NCI-H2081 treated with DMSO at 0.1 percent for 48 hours (cell line): ENCODE measurements at places on chromosomes 7 and 10.

DNA sequence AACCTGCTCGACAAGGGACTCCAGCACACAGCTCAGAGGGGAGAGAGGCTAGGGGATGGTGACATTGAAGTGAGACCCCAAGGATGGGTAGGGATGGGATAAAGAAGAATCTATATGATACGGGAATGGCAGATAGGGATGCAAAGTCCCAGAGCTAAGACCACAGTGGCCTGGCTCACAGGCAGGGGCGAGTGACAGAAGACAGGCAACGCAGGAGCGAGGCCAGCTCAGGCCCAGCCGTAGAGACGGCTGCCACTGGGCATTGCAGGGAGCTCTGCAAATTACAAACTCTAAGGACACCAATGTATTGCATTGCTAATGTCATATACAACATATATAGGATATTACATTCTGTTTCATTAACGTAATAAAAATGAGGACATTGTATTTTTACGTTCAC is 131.4 kb downstream of the TCERG1L start:
- DNase-seq = no peak

DNA sequence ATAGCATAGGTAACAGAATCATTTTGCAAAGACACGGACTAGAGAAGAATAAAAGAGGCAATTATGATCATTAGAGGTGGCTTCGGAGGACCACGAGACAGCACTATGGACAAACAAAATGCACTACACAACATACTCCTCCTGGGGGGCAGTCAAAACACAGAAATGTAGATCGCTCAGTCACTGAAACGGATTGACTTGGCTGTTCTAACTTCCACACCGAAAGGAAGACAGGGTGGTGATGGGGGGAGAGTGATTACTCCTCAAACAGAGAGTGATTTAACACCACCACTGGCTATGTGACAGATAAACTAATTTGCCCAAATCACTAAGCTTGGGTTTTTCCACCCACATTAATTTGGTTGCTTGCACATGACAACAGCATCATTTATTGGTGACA is 14.1 kb upstream of the PPA1 start:
- no peak for DNase-seq

DNA sequence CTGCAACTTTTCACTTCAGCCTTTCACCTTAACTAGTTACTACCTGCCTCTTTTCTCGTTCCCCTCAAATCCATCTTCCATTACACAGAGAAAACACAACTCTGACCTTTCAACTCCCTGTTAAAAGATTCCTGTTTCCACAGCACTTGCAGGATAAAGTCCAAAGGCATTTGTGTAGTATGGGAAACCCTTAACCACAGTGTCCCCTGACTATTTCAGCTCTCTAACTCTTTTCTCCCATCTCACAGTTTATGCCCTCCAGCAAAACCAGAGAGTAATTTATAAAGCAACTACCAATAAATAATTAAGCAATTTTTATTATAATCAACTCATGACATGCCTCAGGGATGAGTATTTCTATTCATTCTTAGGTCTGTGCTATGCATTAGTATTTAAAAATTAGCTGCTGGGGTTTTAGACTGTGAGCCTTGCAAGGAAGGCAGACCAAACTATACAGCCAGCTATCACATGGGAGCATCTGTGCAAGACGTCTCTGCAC is 51.0 kb downstream of the COL1A2 start:
- no peak for DNase-seq

- no peak for DNase-seq
These were observed 81.8 kb upstream of the CAV2 start for GRCh38 chr7:116417593-116418345.

GRCh38 chr7:49158321-49158720 is 234.0 kb downstream of the CDC14C start:
- DNase-seq = no peak

- no peak for DNase-seq
These were observed 1.9 kb downstream of the BUD31 start for GRCh38 chr7:99410635-99411034.

- no peak for DNase-seq
These were observed 105.4 kb upstream of the RHOBTB1 start for GRCh38 chr10:61049386-61049785.

- DNase-seq = no peak
These were observed 154.8 kb upstream of the PRSS58 start for GRCh38 chr7:142412551-142413193.

GRCh38 chr10:75431180-75432111 is at the start of gene LRMDA:
Gene LRMDA (plus strand): TSS chr10:75431624.
- DNase-seq = no peak

DNA sequence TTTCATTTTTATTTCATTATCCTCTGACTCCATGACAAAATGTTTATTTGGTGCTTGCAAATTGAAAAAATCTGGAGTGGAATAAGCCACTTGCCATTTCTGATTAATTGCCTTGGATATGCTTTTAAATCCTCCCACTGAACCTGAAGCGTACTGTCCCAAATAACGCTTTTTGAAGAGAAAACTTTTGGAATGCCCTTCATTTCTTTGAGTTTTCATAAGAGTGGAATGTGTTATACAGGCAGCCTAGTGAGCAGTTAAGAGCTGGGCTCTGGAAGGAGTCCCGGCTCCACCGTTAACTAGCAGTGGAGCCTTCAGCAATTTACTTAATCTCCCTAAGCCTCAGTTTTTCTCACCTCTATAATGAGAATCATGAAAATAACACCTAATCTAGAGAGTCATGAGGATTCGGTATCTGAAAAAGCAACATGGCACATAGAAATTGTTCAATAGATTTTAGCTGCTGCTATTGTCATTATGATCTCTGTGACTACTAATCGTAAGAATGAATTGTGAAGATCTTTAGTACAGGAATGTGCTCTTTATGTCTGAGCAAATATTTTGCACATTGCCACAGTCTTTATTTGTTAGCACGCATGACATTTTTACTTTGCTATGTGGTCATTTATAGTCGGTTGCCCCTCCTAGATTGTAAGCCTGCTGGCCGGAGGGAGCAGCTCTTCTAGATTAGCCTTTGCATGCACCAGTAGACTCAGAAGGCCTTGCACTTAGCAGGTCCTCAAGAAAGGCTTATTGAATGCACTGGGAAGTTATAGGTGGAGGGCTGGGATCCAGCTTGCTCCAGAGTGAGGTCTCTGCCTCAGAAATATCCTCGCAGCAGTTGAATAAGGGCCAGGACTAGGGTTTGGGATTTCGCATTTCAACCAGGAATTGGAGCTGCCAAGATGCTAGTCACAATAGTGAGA is 59.4 kb downstream of the PLCE1 start:
- no peak for DNase-seq

DNA sequence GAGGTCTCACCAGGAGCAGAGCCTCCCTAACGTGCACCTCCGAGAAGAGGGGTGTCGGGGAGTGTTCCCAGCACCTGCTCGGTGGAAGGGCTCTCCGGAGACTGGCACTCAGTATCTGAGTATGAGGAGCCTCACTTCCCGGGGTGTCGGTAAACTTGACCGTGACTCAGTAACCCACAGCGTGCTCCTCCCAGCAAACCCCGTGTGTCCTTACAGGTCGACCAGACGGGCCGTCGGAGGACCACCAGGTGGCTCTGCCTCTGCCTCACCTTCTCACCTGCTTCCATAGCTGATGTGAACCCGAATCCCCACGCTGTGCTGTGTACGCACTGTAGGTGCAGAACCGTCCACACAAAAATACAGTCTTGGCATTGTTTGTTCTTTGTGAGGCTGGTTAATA is 29.0 kb upstream of the KNDC1 start:
- no peak for DNase-seq

DNA sequence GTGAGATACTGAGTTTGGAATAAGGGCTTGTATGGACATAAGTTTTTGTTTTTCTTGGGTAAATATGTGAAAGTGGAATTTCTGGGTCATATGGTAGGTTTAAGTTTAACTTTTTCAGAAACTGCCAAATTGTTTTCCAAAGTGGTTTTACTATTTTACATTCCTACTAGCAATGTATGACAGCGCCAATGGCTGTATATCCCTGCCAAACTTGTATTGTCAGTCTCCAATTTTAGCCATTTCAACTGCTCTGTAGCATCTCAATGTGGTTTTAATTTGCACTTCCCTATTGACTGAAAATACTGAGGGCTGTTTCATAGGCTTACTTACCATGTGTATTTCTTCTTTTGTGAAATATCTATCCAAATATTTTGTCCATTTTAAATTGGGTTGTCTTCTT is 90.5 kb upstream of the ZNF32 start:
- no peak for DNase-seq

GRCh38 chr10:5284311-5285057 is 80.3 kb upstream of the UCN3 start:
- no peak for DNase-seq

- DNase-seq = no peak
These were observed 37.0 kb upstream of the FOXL3 start for GRCh38 chr7:252981-253380.

DNA sequence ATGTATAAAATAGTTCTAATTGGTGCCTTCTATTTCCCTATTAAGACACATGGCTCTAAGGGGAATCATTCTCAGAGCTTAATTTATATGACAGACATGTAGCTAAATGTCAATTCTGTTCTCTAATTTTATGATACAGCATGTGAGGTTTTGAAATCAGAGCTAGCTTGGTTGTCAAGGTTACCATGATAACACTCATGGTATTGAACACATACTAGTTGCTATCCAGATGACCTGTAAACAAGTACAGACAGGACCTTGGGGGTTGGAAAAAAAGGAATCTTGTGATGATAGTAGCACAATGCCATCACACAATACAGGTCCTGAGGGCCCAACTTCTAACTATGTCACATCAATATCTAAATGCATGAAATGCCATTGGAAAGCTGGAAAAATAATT is 49.2 kb downstream of the RHOBTB1 start:
- no peak for DNase-seq

DNA sequence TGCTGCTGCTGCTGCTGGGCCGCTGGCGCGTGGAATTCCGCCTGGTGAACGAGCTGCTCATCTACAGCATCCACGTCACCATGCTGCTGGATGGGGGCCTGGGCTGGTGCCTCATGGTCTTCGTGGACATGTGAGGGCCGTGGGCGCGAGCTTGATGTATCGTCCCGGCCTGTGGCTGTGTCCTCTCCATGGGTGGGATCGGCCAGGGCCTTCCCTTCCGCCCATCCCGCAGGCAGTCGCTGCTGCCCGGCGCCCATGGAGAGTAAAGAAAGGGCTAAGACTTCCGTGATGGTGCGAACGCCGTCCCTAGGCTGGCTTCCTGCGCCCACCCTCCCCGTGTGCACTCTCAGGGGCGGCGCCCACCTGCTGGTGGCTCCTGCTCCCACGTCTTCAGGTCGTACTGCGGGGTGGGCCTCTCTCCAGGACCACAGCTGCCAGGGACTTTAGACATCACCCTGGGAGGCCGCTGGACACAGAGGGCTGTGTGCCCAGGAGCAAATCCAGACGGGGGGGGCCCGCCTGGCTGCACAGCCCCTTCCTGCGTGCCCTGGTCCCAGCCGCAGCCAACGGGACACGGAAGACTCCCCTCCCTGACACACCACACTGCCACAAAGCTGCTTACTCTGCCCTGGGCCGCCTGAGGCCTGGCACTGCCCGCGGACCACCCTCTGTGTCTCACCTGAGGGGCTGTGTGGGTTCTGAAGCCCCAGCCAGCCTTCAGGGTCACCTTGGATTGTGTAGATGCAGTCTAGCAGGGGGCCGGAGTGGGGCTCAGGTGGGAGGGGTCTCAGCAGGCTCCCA is 167.5 kb downstream of the SEPTIN7 start:
- no peak for DNase-seq

- no peak for DNase-seq
These were observed 23.4 kb downstream of the MCMBP start for GRCh38 chr10:119849031-119849789.

DNA sequence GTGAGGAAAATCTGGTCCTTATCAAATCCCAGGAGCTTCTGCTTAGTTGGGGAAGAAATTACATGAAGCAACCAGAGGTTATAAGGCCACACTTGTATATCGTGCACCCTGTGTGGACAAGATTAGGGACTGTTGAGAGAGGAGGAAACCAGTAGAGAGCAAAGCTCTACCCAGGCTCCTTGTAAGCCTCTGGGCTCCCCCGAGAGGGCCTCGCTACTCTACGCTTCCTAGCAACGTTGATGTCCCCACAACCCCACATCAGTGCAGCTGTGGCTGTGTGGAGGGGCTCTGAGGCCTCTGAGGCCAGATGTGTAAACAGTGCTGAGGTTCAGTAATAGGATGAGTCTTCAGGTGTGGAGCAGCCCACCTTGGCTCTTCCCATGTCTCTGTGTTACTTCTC is 16.0 kb downstream of the HIF1AN start:
- DNase-seq = no peak

GRCh38 chr7:142796501-142797390 is 26.0 kb downstream of the PRSS2 start:
- DNase-seq = no peak

DNA sequence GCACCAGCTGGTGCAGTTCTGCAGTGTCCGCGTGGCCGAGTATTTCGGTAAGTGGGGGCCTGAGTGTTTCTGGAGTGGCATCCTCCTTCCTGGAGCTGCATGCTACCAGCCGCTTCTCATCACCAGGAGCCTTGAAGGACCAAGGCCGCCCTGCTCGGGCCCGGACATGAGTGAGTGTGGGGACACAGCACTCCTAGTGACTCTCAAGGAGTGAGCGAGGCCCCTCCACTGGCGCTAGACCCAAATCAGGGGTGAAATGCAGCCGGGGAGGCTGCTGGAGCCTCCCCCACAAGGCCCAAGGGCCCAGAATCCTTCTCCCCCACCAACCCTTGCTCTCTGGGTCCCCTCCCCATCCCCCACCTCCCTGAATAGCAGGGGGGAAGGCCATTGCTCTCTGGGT is 48.0 kb downstream of the CAMK2B start:
- DNase-seq = no peak

GRCh38 chr10:131081376-131081775 is 230.1 kb downstream of the TCERG1L start:
- DNase-seq = no peak

DNA sequence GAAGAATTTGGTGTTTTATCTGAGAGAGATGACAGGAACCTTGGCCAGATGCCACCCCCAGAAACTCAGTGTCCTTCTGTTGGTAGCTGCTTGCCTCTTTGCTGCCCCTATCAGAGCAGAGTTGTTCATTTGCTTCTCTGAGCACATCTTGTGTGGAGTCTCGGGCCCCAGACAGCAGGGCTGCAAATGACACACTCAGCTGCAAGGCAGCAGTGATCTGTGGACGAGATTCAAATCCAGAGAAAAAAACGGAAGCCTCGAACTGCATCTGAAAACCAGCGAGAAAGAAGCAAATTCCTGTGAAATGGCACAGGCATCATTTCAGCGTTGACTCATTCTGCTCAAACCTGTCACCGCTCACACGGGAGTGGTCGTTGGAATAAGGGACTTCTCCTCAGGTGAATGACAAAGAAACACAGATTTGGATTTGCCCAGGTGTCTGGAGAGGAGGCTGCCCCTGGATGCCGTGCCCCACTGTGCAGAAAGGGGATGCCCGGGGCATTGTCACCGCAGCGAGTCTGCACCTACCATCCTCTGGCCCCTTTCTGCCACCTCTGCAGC is 144.7 kb downstream of the PFKFB3 start:
- DNase-seq = no peak
